Astrocyte (in vitro differentiated cells and primary cell): ENCODE measurements at places on chromosomes 16 and 17.

GRCh38 chr16:49340466-49340865 lies 33.1 kb upstream of the C16orf78 start:
- no peak for DNase-seq

DNA sequence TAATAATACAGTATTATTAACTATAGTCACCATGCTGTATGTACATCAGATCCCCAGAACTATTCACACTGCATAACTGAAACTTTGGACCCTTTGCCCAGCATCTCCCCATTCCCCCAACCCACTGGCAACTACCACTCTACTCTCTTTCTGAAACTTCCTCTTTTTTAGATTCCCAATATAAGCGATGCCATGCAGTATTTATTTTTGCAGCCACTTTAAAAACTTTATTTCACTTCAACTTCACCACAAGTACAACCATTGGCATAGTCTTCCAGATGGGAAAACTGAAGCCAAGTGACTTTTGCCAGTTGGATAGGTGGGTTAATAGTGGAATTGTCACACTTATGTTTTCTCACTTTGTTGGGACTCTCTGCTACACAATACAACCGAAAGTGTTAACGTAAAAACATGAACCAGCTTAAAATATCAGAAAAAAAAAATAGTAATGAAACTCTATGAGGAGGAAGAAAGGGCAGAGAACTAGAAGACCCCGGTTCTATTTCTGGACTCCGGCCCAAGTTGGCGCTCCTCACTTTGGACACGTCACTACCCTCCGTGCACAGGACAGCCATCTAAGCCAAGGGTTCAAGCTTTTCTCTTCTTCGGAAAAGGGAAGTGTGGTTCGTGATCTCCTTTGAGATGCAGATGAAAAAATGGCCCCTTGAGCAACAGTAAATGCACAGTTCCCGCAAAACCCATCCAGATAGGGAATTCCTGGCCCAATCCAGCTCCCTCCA lies 743 bp downstream of the SHCBP1 start:
- no peak for DNase-seq

GRCh38 chr17:50697663-50698272 lies 9.9 kb downstream of the ANKRD40 start:
- no peak for DNase-seq

- no peak for DNase-seq
Measured at GRCh38 chr17:21530311-21530710, 154.2 kb downstream of the KCNJ12 start.

DNA sequence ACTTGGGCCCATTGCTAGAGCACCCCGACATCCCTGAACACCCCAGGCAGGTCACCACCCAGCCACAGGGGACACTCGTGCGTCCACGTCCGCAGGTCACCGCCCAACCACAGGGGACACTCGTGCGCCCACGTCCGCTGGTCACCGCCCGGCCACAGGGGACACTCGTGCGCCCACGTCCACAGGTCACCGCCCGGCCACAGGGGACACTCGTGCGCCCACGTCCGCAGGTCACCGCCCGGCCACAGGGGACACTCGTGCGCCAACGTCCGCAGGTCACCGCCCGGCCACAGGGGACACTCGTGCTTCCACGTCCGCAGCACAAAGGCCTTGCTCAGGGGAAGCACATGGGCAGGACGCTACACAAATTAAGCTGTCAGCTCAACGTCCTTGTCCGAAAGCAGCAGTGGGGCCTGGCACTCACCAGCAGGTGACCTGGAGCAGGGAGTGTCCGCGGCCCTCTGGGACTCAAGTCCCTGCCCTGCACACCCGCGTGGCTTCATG lies 17.7 kb downstream of the GALNS start:
- DNase-seq: no peak

DNA sequence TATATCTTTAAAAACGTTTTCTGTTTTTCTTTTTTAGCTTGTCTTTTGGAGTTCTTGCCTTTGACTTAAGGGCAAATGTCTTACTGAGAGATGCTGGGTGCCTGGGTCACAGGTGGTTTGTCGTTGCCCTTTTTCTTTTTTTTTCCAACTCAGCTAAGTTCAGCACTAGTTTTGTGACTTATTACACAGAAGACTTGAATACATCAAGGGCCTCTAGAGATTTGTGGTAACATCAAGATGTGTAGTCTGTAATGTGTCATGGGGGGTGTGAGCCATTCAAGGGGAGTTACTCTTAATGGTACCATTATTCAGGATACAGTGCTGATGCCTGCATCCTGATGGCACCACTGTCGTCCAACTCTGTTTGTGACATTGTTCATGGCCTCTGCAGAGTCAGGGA lies 95.1 kb downstream of the PRKCA start:
- no peak for DNase-seq
